ENCODE measurements at places on chromosomes 3 and 15. TPM values are rescaled to one million over a fixed set of nuclear protein-coding genes. Genes with fewer than 3 reads are reported as not detected.
A peak's percentile ranks its signal among the peaks of the same experiment; 100 is the strongest.

DNA sequence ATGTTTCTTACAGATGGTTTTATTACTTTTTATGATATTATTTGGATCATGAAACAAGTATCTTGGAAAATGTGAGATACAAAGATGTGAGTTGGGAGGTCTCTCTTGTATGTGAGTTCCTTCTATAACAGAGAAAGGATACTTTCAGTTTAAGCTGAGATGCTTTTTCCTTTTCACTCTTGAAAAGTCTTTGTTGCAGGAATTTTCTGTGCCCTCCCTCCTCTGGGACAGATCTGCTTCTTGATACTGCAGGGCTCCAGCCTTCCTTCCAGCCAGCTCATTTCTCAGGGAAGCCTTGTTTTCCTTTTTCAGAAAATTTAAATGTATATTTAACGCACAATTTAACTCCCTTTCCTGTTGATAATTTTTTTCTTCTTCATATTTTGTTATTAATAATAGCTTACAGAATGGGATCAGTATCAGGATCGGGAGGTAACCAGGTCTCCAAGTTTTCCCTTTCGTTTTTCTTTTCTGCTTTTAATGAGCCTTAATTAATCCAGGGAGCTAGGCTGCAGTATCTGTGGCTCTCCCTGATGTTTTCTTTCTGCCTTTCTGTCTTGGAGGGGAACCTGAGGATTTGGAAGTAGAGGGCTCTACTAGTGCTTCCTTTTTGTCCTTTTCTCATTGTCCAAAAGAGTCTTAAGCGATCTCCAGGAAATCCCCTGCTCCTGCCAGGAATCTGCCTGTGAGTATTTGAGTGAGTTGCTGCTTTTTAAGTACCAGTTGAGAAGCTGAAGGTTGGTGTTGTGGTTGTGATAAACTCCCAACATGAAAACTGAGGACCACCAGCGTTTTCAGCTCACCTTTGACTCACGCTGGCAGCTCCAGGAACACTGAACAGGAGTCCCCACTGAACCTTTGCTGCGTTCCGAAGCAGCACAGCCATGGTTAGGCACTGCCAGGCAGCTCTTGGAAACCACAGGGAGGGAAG, 105.7 kb downstream of the IGF1R start:
- no peak for DNase-seq

- DNase-seq: no peak
Observed at GRCh38 chr3:39568508-39568907, 101.0 kb downstream of the MOBP start.

DNA sequence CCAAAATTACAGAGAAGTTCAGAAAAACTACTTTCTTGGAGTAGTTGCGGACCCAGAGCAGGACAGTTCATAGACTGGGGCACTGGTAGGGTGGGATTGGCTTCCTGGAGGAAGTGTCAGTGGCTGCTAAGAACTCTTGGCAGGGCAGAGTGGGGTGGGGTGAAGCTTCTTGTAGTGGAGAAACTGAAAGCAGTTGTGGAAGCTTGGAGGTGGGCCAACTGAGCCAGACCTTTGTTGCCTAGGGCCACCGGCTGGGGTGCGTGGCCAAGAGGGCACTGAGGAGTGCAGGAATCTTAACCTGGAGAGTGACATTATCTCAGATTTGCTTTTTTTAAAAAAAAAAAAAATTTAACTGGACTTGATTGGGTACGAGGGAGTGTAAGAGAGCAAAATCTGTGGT, 3.1 kb downstream of the KAT2B start:
- DNase-seq: peak; percentile 52

GRCh38 chr3:50192124-50192523, 714 bp downstream of the GNAT1 start:
- DNase-seq: no peak

ALPK3 gene
- not detected for polyA plus RNA-seq

SLC24A5 gene
- polyA plus RNA-seq: not detected
